ENCODE measurements at places on chromosomes 4 and X.

DNA sequence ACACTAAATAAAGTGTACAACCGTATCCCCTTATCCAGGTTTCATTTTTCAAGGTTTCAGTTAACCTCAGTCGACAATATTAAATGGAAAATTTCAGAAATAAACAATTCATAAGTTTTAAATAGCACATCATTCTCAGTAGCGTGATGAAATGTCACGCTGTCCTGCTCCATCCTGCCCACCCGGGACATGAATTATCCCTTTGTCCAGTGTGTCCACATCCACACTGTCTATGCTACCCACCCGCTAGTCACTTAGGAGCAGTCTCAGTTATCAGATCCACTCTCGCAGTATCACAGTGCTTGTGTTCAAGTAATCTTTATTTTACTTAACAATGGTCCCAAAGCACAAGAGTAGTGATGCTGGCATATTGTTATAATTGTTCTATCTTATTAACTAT lies 54.7 kb downstream of the FRYL start:
- no peak for DNase-seq

DNA sequence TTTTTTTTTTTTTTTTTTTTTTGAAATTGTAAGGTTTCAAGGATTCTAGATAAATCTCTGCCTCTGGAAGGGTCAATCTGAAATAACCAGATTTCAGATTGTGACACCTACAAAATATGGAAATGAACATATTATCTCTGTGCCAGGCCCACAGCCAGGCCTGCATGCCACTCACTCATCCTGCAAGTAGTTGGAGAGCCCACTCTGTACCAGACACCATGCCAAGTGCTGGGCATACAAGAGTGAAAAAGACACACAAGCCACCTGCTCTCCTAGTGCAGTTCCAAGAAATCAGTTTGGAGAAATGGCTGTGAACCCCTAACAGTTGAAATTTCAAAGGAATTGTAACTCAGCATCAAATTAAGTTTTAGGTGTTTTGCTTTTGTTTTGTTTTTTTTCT lies 145.9 kb upstream of the NOCT start:
- no peak for DNase-seq

DNA sequence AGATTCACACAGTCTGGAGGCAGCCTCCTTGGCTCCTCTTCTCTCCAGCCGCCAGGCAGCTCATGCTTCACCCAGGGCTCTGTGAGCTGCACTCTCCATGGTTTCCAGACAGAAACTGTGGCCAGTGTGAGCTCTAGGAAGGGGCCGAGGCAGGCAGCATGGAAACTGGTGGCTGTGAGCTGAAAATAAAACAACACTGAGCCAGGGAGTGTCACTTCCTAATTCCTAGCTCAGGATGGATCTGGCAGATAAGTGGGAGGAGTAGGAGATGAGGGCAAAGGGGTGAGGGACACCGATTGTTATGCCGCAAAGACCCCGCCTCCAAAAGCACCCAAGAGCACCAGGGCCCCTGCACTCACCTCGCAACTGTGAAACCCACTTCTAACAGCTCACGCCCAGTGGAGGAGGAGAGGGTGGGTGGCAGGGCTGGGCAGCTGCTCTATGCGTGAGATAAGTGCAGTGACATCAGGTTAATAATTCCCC lies 69.8 kb downstream of the FHDC1 start:
- DNase-seq = no peak

GRCh38 chr4:56791316-56791715 lies 30.2 kb downstream of the SPINK2 start:
- no peak for DNase-seq

DNA sequence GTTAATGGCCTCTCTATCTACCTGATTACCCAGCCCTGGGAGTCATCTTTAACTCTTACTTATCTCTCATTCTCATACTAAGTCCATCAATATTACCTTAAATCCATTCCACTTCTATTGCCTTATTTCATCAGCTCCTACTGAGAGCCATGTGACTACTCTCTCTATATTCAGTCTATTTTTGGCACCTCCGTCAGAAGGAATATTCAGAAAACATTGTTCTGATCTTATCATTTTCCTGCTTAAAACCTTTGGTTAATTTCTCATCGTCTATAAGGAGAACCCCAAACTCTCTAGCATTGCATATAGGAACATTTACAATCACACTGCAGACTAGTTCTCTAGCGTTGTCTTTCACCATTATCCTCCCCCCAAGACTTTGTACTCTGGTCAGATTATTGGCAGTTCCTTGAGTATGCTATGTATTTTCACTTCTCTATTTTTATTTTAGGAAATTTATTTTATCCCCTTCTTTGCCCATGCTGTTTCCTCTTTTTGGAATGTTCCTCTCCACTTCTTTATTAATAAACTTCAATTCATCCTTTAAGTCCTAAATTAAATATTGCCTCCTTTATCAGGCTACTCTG lies 13.7 kb upstream of the AMMECR1 start:
- no peak for DNase-seq

- DNase-seq = no peak
Measured at GRCh38 chr4:176788971-176789370, 3.8 kb downstream of the VEGFC start.

- no peak for DNase-seq
Measured at GRCh38 chrX:4668802-4669536, 955.5 kb upstream of the PRKX start.

DNA sequence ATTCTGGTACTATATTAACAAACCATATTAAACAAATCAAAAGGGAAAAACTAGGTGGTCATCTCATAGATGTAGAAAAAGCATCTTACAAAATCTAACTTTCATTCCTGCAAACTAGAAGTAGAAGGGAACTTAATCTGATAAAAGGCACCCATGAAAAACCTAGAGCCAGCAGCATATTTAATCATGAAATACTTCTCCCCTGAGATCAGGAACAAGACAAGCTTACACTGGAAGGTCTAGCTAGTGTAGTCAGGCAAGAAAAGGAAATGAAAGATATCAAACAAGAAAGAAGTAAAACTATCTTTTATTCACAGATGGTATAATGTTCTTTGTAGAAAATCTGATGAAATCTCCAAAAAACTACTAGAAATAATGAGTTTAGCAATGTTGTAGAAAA lies 41.2 kb downstream of the ATP10D start:
- peak; percentile 58 for DNase-seq

GRCh38 chrX:1185561-1185960 lies 26.9 kb downstream of the CRLF2 start:
- no peak for DNase-seq

DNA sequence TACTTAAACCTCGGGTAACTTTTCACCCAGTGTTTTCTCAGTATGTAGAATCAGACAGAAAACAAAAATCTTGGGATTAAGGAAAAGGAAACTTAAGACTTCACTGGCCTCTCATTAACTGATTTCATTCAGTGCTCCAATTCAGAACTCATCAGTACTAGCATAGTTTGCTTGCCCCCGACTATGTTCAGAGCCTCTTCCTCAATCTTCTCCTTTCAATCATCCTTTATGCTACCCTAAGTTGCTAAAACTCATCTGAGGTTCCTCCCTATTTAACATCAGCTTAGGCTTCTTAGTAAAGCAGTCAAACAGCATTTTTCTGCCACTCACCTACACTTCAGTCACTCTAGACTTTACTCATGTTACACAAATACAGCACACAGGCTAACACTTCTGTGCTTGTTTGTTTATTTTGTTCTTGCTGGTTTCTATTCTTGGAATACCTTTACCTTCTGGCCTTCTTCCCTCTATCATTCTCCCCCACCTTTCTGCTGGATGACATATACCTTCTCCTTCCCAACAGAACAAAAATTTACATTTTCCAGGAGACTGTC lies 163.0 kb upstream of the TLL1 start:
- no peak for DNase-seq

- peak; percentile 45 for DNase-seq
Measured at GRCh38 chr4:122576261-122577188, 44.3 kb downstream of the IL21 start.

DNA sequence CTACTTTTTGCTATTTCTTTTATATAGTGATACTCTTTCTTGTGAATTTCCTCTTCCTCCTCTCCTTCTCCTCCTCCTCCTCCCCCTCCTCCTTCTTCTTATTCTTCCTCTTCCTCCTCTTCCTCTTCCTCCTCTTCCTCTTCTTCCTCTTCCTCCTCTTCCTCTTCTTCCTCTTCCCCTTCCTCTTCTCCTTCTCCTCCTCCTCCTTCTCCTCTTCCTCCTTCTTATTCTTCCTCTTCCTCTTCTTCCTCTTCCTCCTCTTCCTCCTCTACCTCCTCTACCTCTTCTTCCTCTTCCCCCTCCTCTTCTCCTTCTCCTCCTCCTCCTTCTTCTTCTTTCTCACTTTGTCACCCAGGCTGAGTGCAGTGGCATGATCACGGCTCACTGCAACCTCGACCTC lies 36.3 kb upstream of the RBMX start:
- no peak for DNase-seq

- no peak for DNase-seq
Measured at GRCh38 chrX:44010626-44011025, 37.4 kb upstream of the NDP start.

GRCh38 chr4:37953620-37954293 lies 6.4 kb upstream of the PTTG2 start:
- DNase-seq = no peak

- no peak for DNase-seq
Measured at GRCh38 chr4:98861100-98861884, 67.6 kb downstream of the EIF4E start.

- peak; percentile 73 for DNase-seq
Measured at GRCh38 chr4:108849611-108850168, 86.8 kb upstream of the ETNPPL start.

DNA sequence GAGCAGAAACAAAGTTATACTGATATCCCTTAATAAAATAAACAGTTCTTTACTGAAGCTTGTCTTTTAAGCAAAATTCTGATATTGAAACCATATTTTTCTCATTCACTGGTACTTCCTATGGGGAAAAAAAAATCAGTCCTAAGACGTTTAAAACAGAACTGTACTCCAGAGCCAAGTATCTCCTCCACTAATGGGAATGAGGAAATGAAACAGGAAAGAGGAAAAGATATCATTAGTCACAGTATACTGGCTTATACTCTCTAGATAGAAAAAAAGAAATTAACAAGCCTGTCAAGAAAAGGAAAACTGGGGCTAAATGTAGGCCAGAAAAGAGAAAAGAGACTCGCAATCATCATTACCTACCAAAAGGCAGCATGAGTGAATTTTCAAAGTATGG lies 252.7 kb downstream of the CENPC start:
- DNase-seq = no peak

DNA sequence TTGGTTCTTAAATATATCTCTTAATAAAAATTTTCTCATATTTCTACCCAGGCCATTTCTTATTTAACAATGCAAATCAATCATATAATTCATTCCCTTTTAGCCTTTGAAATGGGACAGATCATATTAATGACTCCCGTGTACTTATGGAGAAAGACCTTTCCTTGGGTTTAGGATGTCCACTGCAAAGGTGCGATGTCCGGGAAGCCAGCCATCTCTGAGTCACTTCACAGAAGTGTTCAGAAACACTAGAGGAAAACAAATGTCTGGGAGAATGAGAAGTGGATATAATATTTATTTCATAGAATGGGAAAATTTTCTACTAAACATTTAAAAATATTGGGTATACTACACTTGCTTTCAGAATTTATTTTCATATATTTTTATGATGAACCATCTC lies 15.3 kb downstream of the INTU start:
- DNase-seq = no peak

DNA sequence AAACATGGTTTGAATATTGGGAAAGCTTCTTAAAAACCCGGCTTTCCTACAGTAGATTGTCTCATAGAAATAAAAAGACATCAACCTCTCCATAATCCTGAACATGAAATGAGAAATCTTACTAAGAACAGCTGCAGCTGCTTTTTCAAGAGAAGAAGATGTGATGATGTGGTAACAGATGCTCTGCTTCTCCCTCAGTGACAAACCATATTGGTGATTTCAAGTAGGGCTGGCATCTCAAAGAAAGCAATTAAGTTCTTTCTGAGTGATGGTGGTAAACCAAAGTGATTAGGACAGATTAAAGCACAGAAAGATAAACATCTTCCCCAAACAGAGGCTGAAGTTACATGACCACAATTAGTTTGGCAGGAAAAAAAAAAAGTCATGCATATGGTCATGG lies 1477.7 kb downstream of the RAPGEF2 start:
- no peak for DNase-seq

GRCh38 chr4:7552466-7552865 lies 117.7 kb upstream of the PSAPL1 start:
- DNase-seq = no peak

DNA sequence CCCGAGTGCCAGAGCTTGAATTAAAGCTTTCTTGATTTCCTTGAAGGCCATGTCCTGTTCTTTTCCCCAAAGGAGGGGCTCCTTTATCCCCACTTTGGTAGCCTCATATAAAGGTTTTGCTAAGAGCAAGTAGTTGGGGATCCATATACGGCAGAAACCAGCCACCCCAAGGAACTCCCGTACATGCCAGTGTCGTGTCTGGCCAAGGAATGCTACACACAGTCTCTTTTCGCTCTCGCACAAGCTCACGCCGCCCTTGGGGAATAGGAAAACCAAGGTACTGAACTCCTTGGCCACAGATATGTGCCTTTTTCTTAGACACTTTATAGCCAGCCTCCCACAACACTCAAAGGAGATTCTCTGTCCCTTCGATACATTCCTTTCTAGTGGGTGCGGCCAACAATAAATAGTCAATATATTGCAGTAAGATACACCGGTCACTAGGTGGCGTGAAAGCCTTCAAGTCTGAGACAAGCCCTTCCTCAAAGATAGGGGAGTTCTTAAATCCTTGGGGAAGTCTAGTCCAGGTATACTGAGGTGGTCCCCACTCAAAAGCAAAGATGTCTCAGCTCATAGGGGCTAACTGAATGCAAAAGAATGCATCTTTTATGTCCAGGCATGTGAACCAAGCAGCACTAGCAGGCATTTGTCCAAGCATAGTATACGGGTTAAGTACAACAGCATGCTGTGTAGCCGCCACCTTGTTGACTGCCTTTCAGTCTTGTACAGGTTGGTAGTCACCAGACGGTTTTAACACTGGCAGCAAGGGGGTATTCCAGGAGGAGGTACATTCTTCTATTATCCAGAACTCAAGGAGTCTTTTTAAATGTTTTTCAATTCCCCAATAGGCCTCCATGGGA lies 57.8 kb upstream of the XAGE1B start:
- DNase-seq = peak; percentile 67

DNA sequence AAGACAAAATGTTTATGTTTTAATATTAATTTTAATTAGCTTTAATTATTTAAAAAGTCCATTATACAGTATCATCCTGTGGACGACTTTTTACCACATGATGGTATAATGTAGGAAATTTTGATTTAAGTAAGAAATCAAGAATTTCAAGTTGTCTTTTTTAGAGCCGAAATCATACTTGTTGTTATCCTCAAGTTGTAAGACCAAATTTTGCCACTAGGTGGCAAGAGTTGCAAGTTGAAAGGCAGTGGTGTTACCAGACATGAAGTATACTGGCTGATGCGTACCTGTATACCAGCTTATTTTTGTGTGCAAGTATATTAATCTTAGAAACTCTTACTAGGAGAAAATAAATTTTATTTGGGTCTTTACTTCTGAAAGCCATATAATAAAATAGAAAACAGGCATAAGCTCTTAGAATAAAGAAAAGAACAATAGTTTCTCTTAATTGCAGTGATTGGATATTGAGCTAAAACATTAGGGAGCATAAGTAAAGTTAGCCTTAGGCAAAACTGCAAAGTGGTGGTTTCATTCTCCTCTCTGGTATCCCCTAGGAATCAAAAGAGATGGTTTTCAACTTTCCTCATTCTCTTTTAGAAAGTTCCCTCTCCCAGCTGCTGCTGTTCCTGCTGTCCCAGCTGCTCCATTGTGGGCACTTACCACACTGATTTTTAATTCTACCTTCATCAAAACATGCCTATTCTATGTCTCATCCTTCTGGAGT lies 118.0 kb upstream of the WDFY3 start:
- DNase-seq = peak; percentile 78

GRCh38 chrX:69128588-69128987 lies 36.7 kb downstream of the PJA1 start:
- peak; percentile 45 for DNase-seq

- DNase-seq = peak; percentile 12
Measured at GRCh38 chrX:123964156-123964834, 2.8 kb downstream of the STAG2 start.
